Stimulated activated CD8-positive, alpha-beta memory T cell treated with anti-CD3 and anti-CD28 coated beads, Interleukin-7, amount 100 ng/mL, for 24 hours (primary cell): ENCODE measurements at places on chromosomes 7 and 10.

GRCh38 chr7:33485747-33486493 is 356.6 kb downstream of the BBS9 start:
- DNase-seq = no peak

- no peak for DNase-seq
These were observed 60.2 kb upstream of the CAMK2B start for GRCh38 chr7:44385434-44386138.

- no peak for DNase-seq
These were observed 2.2 kb downstream of the IKZF1 start for GRCh38 chr7:50306494-50307367.

DNA sequence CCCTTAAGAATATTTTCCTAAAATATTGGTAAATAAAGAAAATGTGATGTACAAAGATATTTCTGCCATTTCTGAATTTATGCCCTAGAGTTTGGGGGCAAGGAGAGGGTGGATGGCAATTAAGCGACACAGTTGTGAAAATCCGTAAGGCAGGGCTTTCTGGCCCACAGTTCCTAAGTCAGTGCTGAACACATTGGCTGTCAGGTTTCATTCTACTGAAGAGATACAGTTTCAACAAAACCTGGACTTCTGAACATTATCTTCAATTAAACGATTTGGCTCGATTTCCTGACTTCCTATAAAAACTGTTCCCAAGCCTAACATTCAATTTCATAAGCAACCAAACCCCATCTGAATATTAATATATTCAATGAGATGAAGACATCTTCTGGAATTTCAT is 61.1 kb upstream of the NEBL start:
- DNase-seq = no peak

DNA sequence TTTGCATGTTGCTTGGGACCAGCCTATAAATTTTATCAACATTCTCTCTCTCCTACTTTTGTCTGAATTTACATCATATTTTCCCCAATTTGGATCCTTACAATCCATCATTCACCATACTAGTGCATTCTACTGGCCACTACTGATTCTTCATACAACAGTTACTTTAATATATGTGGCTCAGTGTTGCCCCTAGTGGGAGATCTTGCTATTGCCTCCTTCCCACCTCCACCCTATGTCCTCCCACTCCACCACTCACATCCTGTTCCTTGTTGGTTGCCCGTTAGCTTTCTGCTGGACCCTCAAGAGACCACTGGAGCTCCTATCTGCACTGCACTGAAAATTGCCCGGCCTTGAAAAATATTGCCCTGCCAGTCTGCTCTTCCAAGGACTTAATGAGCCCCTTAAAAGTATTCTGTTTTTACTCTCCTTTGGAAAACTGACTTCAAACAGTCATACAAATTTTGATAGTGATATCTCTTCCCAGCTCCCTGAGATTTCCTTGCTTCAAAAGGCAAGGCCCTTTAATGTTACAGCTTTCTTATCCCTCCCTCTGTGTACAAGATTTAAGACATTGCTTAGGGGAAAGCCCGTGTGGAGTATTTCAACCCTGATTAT is 243.2 kb upstream of the TMEM229A start:
- no peak for DNase-seq

DNA sequence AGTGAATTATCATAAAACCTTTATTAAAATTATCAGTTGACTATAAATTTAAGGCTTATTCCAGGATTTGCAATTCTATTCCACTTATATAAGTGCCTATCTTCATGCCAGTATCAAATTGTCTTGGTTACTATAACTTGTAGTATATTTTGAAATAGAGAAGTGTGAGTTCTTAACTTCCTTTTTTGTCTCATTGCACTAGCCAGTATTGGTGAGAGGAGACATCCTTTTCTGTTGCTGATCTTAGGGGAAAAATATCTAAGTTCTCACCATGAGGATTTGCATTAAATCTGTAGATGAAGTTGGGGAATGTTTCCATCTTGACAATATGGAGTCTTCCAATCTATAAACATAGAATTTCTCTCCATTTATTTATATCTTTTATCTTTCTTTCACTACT is 104.2 kb upstream of the MKI67 start:
- no peak for DNase-seq

DNA sequence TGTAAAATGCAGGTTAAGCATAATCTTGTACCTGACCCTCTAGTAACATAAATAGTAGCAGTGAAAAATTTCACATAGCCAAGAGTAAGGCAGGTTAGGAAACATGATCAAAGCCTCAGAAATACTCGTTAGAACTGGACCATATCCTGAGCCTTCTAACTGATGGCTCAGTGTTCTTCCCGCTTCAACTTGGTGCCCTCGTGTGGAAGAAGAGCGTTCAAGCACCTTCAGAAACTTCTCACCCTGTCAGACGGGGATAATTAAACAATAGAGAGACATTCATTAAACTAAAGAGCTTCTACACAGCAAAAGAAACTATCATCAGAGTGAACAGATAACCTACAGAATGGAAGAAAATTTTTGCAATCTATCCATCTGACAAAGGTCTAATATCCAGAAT is 124.5 kb downstream of the MYOF start:
- no peak for DNase-seq

- no peak for DNase-seq
These were observed 37.0 kb upstream of the NRF1 start for GRCh38 chr7:129574487-129574886.

DNA sequence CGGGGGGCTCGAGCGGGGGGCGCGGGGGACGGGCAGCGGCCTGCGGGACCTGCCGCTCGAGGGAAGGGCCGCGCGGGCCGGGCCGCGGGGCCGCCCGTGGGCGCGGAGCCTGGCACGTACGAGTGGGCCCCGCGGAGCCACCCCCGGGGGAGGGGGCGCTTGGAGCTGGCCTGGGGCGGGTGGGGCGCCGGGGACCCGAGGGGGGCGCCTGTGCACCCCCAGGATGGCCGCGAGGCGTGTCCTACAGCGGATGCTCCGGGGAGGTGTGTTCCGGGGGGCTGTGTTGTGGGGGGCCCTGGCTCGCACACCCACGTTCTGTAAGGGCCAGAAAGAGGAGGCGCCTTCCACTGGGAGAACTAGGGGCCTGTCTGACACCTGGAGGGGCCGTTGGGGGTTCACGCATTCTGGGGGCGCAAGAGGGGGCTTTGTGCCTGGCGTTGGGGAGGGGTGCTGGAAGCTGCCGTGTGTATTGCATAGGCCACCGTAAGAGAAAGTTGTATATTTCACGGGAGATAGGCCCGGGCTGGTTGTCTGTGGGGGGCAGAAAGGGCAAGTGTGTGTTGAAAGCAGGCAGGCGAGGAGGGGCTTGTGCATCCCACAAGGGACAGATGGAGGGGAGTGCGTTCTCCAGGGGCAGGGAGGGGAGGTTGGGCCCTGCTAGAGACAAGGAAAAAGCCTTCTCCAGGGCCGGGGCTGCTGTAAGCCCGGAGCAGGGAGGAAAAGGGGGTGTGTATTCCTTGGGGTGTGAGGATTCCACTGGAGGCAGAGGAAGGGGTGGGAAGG is 663 bp downstream of the VPS37D start:
- DNase-seq = no peak

DNA sequence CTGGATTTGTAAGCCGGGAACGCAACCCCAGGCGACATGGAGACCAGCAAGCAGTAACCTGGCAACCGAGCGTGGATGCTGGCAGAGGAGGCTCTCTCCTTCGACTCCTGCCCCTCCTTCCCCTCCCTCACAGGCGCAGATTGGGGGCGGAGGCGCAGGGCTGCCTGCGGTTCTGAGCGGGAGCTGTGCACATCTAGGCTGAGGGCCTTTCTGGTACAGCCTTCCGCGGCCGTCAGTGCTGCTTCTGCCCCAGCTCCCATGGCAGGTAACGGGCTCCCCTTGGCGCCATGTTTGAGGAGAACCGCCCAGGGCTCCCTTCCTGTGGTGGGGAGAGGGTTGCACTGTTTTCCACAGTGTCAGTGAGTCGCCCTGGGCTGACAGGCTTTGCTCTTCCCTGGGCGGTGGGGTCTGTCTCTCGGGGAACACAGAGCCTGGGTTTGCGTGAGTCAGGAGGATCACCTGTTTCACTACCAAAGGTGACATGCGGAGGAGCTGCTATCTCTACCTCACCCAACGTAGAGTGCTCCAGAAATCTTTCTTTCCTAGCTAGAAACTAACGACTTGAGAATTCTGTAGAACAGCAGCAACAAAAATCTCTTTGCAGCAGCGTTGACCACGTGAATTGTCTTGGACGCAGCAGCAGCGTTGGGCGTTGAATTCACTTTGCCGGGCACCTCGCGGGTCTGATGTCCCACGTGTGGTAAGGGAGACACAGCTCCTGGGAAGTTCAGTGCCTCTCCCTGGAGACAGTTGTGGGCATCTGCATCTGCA is 154.8 kb upstream of the COBL start:
- DNase-seq = no peak

DNA sequence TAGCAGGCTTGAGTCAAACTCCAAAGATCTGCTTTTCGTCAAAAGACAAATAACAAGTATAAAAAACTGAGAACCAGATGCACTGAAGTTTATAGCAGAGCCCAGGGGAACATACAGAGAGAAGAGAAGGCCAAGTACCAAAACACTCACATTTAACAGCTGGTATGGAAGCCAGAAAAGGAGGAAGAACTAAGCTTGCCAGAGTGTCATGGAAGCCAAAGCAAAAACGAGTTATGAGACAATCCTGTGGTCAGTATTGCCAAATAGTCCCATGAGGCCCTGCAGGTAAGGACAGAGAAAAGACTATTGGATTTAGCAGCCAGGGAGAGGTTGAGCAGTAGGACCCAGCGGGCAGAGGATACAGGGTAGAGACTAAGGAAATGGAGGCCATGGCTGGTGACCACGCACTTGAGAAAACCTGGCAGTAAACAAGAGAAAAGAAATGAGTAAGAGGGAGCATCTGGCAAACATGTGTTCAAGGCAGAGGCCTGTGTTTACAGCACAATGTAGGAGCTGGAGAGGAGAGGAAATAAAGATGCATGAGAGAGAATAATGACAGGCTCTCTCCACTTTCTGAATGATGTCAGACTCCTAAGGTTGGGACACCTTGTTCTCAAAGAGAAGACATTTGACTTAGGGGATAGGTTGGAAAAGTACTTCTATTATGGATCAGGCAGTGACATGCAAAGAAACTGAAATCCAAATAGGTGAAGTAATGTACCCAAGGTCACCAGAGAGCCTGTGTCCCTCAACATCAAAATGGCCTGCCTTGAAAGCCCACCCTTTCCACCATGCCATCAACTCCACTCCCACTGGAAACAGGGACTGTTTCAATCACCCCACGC is 9.1 kb downstream of the CREB3L2 start:
- no peak for DNase-seq

DNA sequence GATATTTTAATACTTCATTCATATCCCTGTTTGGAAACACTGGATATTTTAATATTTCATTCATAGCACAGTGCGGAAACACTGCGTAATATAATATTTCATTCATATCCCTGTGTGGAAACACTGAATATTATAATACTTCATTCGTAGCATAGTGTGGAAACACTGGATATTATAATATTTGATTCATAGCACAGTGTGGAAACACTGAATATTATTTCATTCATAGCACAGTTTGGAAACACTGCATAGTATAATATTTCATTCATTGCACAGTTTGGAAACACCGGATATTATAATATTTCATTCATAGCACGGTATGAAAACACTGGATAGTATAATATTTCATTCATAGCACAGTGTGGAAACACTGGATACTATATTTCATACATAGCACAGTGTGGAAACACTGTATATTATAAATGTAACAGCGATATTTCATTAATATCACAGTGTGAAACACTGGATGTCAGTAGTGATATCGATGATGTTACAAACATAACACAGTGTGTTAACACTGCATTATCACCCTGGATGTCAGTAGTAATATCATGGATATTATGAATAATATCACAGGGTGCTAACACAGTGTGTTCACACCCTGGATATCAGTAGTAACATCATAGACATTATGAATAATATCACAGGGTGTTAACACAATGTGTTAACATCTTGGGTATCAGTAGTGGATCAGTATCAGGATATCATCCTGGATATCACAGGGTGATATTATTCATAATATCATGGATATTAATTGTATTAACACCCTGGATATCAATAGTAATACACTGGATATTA is 2.9 kb upstream of the TMEM225B start:
- DNase-seq = no peak

- no peak for DNase-seq
These were observed 25.1 kb upstream of the VPS41 start for GRCh38 chr7:38934051-38934450.

DNA sequence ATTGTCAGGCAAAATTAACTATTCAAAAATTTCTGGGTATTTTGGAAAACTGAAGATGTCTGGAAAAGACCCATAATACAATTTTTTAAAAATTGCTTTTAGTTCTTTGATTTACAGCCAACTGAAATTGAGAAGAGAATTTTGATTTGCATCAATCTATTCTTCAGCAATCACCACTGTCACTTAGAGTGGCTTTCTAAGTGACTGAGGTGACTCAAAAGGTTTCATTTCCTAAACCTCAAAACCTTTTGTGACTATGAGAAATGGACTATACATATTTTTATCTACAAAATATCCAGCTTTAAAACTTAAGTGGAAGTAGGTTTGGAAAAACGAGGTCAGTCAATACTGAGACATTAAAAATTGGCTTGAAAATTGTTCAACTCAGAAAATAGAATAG is 60.0 kb downstream of the ENO4 start:
- no peak for DNase-seq

- DNase-seq = no peak
These were observed 123.9 kb downstream of the DNAJB6 start for GRCh38 chr7:157460721-157461120.

- no peak for DNase-seq
These were observed 10.4 kb upstream of the ZNF485 start for GRCh38 chr10:43595739-43596298.

DNA sequence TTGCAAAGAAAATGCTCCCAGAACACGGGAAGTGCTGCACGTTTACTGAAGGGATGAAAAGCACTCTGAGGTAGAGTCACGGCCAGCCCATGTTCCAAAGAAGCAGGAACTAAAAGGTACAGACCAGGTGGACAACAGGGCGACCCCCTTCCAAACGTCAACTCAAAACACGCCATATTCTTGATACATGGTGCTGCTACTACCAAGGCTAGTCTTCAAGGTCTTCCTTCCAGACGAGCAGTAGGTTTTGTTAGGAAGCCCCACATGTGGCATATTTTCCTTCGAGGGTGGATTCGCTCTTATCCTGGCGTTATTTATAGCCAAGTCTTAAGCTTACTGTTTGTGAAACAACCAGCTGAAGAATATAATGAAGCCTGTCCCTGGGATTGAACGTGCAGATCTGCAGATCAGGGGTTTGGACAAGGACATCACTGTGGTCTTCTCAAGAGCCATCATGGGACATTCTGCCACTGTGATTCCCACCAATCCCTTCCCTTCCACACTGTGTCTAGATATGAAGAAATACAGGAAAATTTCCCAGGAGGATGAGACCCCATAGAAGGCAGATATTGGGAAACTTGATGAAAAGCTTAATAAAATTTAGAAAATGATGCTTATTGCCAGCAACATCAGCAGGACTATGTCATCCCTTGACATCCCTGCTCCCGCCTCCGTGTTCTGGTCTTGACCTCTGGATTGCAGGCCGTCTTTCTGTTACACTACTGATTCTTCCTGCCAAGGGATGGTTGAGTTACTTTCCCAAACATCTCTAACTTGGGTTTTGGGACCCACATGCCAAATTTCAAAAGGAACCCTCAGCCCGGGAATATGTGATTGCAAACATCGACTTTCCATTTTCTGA is 734.4 kb downstream of the PARD3 start:
- DNase-seq = no peak
